ENCODE measurements at places on chromosomes 16 and 17.

- no peak for DNase-seq
Measured at GRCh38 chr16:80914379-80915078, 92.2 kb downstream of the CMC2 start.

DNA sequence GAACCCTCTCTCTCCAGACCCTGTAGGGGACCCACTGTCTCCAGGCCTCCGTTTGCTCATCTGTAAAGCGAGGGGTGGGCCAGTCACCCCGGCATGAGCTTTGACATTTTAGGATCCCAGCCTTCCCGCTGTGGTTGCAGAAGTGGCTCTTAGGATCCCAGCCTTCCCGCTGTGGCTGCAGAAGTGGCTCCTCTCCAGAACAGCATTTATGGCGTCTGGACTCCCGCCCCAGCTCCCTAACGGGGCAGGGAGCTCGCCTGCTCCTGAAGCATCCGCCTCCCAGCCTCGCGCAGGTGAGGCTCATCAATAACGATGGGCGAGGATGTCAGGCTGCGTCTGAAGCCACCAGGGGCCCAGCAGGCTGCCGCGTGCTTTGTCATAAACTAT is 222.3 kb upstream of the TNRC6C start:
- DNase-seq: no peak

- DNase-seq: no peak
Measured at GRCh38 chr17:45164734-45165269, 3.1 kb downstream of the HEXIM2 start.

GRCh38 chr17:27496437-27496943 is 40.2 kb downstream of the KSR1 start:
- no peak for DNase-seq

- no peak for DNase-seq
Measured at GRCh38 chr17:3744014-3744413, 20.3 kb downstream of the HASPIN start.

- DNase-seq: no peak
Measured at GRCh38 chr17:3594976-3595375, 14.2 kb downstream of the TRPV1 start.

DNA sequence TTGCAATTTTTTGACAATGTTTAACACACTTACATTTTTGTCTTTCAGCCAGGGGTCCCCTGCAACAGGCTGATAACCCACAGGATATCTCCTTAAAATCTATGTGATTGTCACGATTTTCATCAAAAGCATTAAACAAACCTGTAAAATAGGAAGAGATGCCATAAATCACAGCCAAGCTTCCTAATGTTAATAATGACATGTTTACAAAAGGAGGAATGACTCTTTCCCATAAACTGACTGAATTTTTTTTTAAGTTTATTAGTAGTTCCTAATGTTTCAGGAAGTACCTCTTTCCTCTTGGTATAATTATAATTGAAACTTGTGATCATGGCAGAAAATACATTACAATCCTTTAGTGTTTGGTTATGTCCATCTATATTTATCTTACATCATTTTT is 119.6 kb downstream of the CA4 start:
- no peak for DNase-seq

DNA sequence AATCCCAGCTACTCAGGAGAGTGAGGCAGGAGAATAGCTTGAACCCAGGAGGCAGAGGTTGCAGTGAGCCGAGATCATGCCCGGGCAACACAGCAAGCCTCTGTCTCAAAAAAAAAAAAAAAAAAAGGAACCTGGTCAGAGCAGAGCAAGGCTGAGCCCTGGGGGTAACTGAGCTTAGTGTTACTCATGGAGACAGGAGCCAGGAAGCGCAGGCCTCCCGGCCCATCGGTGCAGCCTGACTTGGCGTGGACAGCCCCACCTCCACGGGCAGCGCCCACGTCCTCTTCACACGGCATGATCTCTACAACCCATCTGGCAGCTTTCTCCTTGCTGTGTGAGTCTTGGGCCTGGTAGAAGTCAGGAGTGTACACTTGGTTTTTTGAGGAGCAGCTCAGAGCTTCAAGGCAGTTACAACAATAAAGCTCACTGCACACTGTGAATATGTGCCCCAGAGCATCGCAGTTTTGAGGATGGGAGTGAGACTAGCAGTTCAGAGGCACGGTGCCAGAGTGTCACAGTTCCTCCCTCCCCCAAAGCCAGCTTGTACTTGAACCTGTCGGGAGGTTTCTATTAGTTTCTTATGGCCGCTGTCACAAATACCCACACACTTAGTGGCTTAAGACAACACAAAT is 129.9 kb downstream of the RAP1GAP2 start:
- peak; percentile 89 for DNase-seq

GRCh38 chr16:70728150-70728549 is 42.3 kb upstream of the MTSS2 start:
- DNase-seq: no peak

- no peak for DNase-seq
Measured at GRCh38 chr16:8736123-8736668, 61.2 kb downstream of the TMEM186 start.

DNA sequence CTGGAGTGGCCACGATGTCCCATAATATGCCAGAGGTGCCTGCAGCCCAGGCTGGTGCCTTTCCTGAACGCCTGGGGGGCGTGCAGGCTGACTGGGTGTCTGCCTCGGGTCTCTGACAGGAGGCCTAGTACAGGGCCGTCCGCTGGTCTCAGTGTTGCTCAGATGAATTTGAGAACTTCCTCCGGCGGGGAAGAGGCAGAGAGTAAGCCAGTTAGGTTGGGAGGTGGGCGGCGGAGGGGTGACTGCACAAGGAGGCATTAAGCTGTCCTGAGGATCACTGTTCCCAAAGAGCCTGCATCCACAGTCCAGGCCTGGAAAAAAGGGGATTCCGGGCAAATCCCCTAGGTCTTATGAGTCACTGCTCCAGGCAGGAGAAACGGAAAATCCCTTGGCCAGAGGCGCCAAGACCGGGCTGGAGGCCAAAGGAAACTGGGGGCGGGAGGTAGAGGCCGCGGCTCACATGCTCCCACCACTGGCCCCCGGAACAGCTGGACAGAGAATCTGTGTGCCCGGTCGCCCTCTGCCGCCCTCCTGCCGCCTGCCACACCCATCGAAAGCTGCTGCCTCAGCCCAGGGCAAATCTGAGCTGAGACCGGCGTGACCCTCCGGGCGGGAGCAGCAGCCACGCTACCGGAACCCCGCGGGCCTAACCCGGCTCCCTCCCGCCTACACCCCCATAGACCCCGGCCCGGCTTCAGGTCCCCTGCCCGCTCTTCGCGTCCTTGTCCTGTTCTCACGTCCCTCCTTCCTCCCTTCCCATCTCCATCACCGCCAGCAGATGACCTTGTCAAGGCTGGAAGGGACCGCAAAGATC is 1.2 kb downstream of the TRIM47 start:
- peak; percentile 97 for DNase-seq

- DNase-seq: no peak
Measured at GRCh38 chr16:31190818-31191444, 11.0 kb downstream of the FUS start.

GRCh38 chr16:88703486-88704309 is 2.5 kb downstream of the RNF166 start:
- DNase-seq: no peak

DNA sequence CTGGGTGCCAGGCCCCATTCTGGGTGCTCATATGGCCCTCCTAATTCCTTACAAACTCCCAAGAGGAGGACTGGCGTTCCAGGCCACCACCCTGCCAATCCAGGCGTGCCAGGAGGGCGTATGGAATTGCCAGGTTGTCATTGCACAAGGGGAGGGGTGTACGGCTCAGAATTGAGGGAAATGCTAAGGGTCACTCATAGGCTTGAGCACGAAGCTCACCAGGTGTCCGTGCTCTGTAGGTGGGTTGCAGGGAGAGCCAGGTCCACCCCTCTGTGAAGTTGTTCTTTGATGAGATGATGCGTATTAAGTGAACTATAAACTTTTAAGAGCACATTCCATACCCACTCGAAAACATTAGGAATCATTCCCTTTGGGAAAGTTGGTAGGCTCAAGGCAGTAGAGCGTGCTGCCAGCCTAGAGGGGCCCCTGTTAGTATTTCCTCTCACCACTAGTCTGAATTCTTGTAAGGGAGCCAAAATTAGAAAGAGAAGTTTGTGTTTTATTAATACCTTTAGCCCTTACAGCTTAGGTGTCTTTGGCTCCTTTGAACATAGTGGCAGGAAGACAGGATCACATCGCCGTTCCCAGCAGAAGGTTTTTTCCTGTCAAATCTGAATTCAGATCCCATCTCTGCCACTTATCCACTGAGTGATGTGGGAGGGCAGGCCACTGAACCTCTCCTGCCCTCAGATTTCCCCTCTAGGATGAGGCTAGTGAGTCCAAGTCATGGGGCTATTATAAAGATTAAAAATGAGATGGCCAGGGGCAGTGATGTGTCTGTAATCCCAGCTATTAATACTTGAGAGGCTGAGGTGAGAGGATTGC is 38.7 kb upstream of the NFAT5 start:
- DNase-seq: no peak

- DNase-seq: peak; percentile 7
Measured at GRCh38 chr17:71764505-71764904, 356.3 kb upstream of the SOX9 start.

- DNase-seq: peak; percentile 62
Measured at GRCh38 chr16:50245417-50246298, 20.7 kb upstream of the ADCY7 start.

DNA sequence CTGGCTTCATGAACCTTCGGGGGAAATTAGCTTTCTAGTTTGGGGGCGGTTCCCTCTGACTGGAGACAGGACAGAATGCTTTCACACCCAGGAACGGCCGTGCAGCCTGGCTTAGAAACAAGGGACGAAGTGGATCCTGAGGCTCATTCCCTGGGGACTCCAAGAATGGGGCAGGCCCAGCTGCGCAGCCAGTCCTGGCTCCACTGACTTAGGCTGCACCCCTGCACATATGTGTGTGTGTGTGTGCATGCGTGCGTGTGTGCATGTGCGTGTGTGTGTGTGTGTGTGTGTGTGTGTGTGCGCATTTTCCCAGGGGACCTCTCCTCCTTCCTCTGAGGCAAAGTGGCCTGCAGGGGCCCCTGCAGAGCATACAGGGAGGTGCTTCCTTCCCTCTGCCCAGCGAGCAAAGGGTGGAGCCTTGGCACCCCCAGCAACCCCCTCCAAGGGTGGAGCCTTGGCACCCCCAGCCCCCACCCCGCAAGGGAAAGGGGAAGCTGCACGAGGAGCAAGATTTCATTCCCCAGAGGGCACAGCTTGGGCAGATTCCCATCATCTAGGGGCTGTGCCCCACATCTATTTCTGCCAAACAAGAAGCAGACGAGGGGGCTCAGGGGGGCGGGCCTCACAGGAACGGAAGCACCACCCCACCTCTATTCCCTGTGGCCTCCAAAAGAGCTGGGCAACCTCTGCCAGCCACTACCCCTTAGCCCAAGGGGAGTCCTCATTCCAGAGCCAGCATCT is 97.6 kb upstream of the CBX4 start:
- DNase-seq: no peak

DNA sequence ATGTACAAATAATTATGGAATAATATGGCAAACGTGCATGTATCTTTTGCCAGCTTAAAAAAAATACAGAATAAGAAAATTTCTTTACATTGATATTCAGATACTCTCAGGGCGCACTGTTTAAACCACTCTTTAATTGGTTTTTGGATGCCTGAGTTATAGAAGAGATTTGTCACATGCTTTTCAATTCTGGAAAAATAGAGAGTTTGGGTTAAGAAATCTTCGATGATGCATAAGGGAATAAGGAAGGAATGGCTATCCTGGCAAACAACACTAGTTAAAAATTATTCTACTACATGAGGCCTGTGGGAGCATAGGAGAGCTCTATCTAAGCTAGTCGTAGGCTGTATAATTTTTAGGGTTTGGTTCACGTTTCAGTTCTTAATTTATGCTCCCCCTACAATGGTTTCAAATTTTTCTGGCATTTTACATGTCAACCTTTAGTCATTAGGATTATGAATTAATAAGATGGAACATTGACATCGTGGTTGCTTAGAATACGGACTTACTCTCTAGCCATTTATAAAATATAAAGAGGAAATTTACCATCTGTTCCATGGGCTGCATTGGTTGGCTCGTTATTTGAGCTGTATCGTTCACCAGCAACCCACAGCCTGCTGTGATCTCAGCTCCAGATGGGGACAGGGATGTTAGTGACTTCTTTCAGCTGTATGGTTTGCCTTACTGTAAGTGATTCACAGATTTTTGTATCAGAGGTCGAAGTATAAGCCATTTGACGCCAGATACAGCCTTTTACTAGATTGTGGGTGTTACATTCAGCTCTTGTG is 15.9 kb downstream of the NARF start:
- no peak for DNase-seq

- DNase-seq: peak; percentile 74
Measured at GRCh38 chr17:45235416-45236281, 14.0 kb downstream of the FMNL1 start.

DNA sequence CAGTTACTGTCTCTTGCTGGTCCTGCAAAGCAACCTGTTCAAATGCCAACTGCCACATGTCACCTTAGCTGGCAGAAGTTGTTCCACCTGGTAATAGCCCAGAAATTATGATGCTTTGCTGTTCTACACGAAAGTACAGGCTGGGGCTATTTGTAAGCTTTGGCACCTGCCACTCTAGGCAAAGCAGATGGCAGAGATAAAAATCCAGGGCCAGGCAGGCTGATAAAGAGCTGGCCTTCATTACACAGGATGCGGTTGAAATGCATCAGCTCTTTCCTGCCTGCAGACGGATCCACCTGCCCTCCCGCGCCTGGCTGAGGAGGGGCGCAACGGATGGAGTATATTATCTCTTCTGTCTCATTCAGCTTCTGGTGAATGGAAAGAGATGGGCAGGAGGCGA is 29.3 kb upstream of the KDM8 start:
- DNase-seq: no peak

GRCh38 chr16:55273959-55274358 is 50.0 kb upstream of the IRX6 start:
- no peak for DNase-seq

DNA sequence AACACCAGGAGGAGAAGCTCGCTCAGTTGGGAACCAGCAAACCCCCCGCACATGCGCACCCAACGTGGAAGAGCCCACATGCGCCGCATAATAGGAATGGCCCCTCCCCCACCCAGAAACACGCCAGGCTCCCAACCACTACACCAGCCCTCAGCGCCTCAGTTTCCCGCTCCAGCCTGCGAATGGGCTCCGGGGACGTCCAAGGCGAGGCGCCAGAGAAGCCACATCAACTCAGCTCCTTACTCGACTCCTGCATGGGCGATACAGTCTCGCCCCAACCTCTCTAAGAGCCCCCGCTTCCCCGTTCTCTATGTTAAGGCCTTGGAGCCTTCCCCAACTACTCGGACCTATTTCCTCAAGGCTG is 504 bp downstream of the SRSF1 start:
- DNase-seq: peak; percentile 74

DNA sequence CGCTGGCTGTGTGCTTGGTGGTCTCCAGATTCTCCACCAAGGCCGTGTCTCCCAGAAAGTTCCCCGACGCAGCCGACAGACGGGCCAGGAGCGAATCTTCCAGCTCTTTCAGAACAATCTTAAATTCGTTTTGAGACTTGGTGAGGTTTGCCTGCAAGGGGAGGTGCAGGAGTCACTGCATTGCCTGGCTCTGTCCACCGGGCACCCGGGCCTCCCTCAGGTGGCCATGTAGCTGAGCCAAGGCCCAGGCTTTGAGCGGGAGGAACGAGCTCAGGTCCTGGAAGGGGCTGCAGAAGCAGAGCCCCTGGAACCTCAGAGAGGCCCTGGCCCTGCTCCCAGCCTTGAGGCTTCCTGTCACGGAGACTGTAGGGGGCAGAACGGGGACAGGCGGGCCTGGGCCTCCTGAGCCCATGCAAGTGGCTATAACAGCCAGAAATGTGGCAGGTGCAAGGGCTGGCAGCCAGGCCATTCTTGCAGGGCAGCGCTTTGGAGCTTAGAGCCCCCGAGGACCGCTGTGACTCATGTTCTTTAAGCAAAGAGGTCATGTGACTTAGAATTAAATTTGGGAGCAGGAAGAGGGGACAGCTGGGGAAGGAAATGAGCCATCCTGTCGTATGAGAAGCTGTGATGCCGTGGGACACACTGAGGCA is 72.4 kb downstream of the PGS1 start:
- DNase-seq: peak; percentile 18

All from EL (cell line).